ENCODE measurements at places on chromosomes 12 and 14.

DNA sequence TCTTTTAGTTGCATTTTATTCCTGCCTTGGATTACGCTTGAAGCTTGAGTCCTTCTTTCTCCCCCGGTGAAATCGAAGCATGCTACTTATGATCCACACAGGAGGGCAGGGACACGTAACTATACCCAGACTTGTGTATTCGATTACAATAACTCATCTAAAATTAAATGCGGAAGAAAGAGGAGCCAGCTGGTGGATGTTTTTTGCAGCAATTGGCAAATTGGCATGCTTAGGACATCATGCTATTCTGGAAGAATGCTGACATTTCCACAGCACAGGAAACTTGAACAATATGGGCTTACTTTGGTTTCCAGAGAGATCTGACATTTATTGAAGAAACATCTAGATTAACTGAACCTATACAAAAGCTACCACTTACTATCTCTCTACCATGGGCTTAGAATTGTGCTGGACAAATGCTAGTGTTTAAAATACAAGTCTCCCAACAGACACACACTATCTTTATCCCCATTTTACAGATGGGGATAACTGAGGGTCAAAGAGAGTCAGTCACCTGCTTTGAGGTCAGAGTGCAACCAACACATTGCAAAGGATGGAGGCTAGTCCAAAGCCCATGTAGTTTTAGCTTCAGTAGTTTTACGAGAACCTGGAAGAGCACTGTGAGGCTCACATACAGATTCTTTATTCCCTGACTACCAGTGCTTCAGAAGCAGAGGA, 36.3 kb downstream of the LGMN start:
- H3K27me3 ChIP-seq, result no peaks in the 10 kb centered on the region
- DNase-seq, result no peak
- no peak overlapping the region for H3K27ac ChIP-seq
- no peaks in the 10 kb centered on the region for H3K4me1 ChIP-seq
- no peak overlapping the region for H3K4me3 ChIP-seq

DNA sequence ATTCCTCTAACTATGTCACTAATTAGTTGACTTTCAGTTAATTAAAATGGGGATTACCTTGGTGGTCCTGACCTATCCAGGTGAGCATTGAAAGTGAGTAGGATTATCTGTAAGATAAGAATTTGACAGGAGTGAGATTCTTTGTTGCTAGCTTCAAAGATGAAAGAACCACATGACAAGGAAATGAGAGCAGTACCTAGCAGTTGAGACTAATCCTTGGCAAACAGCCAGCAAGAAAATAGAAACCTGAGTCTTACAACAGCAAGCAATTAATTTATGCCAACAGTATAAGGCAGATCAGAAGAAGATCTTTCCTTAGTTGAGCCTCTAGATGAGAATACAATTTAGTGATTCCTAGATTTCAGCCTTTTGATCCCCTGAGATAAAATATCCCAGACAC, 1058.4 kb downstream of the LRFN5 start:
- no peaks in the 10 kb centered on the region for H3K4me1 ChIP-seq
- H3K4me3 ChIP-seq, result no peak overlapping the region
- no peaks in the 10 kb centered on the region for H3K27me3 ChIP-seq
- no peak overlapping the region for H3K27ac ChIP-seq
- H3K36me3 ChIP-seq, result no peaks in the 10 kb centered on the region

- no peaks in the 10 kb centered on the region for H3K27me3 ChIP-seq
- no peaks in the 10 kb centered on the region for H3K36me3 ChIP-seq
- no peak overlapping the region for H3K4me3 ChIP-seq
- no peak overlapping the region for H3K27ac ChIP-seq
These were observed 10.5 kb downstream of the GPR137C start for GRCh38 chr14:52563120-52563519.

DNA sequence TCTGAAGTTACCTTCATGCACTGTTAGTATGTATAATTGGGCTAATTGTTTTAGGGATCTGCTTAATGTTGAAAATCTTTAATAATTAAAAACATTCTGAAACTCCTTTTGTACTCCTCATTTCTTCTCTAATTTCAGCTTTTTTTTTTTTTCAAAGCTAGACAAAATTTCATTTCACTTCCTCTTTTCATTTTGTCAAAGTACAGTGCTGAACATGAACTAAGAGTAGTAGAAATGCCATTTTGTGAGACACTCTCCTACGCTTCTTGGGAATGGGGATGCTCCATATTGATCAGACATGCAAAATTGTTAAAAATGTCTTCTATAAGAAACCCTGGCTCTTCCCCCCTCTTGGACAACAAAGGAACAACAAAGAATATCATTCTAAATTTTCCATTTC, 1.7 kb downstream of the ABCD2 start:
- no peaks in the 10 kb centered on the region for H3K27me3 ChIP-seq
- no peaks in the 10 kb centered on the region for H3K36me3 ChIP-seq
- no peak for DNase-seq
- no peak overlapping the region for H3K27ac ChIP-seq

DNA sequence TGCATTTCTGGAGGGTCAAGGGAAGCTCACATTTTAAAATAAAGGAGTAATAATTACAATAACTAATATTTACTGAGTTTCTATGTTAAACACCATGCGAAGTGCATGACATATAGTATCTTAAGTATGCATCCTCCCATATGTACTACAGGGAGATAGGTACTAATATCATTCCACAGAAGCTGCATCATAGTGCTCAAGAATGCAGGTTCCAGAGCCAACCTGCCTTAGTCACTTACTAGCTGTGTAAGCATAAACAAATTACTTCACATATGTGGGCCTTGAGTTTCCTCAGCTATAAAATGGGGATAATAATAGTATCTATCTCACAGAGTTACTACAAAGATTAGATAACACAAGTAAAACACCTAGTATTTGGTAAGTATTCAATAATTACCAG, 18.3 kb downstream of the ARMH4 start:
- no peak for DNase-seq
- no peak overlapping the region for H3K4me3 ChIP-seq
- no peaks in the 10 kb centered on the region for H3K4me1 ChIP-seq
- no peak overlapping the region for H3K27ac ChIP-seq

DNA sequence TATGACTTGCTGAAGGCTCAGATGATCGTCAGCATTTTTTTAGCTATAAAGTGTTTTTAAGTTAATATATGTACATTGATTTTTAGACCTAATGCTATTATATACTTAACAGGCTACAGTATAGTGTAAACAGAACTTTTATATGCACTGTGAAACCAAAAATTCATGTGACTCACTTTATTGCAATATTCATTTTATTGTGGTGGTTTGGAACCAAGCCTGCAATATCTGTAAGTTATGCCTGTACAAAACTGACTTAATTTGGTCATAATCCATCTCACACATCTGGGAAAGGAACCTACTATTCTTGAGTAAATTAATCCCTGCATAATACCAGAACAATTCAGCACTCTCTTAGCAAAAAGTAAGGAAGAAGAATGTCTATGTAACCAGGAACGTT, 390.7 kb downstream of the SYT1 start:
- no peaks in the 10 kb centered on the region for H3K36me3 ChIP-seq
- DNase-seq, result no peak
- no peak overlapping the region for H3K27ac ChIP-seq
- H3K4me3 ChIP-seq, result no peak overlapping the region
- H3K4me1 ChIP-seq, result no peaks in the 10 kb centered on the region

DNA sequence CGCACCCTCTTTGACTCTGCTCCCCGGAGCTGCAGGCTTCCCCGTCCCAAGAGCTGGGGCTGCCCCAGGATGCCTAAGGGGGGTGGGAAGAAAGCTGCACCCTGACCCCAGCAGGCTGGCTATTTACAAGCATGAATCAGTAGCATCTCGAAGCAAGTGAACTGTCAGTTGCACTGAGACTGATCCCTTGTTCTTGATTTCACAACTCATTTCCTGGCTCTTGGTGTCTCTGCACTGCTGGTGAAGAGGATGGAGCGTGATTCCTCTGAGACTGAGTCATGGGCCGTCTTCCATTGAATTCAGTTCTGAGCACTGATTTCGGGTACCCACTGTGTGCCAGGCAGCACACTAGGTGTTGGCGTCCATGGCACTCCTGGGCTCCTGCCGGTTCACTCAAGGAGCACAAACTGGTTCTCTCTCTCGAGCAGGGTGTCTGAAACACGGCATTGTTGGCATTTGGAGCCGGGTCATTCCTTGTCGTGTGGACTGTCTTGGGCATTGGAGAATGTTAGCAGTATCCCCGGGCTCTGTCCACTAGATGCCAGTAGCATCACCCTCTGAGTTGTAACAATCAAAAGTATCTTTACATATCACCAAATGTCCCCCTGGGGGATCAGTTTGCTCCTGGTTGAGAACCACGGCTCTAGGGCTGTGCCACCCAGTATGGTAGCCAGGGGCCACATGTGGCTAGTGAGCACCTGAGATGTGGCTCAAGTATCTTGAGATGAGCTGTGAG, 86.9 kb downstream of the RIN3 start:
- H3K27me3 ChIP-seq, result no peaks in the 10 kb centered on the region
- DNase-seq, result no peak
- no peak overlapping the region for H3K27ac ChIP-seq
- no peaks in the 10 kb centered on the region for H3K4me1 ChIP-seq

DNA sequence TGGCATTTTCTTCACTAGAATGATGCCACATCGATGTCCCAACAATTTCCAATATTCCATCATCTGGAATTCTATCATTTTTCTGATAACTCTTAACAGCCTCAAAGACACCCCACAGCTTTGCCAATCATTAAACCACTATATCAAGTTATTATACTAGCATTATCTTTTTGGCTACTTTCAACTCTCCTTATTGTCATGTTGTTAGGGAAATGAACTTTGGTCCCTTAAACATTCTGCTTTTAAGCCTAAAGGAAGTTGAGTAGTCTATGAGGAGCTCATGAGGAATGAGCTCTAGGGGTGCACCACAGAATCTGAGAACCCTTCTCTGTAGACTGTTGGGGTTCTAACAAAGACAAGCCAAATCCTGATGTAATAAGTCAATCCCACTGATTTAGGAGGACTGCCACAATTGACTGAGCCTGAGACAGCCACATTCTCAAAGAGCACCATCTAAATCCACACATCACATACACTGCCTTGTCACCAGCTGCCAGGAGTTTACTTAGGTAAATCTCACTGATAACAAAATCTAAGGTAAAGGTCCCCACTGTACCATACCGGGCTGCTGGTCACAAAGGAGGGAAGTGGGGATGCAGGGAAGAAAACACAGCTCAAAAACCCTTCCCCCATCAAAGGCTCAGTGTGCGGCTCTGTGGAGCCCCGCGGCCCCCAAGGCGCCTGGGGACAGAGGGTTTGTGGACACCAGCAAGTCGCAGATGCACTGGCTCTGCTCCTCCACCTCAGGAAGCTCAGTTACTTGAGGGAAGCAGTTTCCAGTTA, 58.2 kb downstream of the SETD3 start:
- H3K27me3 ChIP-seq, result no peaks in the 10 kb centered on the region
- H3K4me1 ChIP-seq, result peaks cover 27% of the 10 kb centered on the region
- DNase-seq, result peak; percentile 67

DNA sequence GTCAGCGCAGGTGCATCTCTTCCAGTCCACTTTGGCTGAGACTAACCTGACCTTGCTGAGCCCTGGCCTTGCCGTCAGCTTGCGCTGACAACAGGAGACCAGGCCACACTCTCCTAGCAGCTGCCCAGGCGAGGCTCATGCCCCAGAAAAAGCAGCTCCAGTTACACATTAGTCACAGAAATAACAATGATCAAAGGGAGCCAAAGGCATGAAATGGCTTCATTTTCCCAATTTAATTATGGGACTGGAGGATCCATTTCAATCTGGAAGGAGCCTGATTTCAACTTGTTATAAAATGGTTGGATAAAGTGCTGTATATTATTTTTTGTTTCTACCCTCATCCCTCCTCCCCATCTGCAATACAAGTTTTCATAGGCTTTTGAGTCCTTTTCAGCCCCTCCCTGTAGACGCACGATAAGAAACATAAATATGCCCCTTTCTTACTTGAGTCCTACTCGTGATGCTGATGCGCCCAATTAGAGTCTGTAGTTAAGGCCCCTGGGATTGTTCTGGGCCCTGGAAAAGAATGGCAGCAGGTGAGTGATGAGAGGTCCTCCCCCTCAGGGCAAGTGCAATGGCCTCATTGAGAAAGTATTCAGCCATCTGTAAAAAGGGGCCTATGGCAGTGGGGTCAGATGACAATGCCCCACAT, 376.0 kb downstream of the C12orf75 start:
- no peaks in the 10 kb centered on the region for H3K4me1 ChIP-seq
- no peak overlapping the region for H3K27ac ChIP-seq
- DNase-seq, result no peak
- H3K27me3 ChIP-seq, result no peaks in the 10 kb centered on the region

DNA sequence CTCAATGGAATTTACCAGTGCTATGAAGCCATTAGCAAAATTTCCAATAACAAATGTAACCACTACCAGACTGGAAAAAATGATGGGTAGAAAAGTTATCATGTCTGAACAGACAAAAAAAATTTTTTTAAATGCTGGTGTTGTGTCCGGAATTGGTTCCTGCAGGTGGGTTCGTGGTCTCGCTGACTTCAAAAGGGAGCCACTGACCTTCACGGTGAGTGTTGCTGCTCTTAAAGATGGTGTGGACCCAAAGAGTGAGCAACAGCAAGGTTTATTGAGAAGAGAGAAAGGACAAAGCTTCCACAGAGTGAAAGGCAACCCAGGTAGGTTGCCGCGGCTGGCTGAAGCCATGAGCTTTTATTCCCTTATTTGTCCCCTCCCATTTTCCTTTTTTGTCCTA, at the start of gene TAS2R43:
Gene TAS2R43, minus strand, starts transcription at position 186 of the 400 bp plus-strand sequence. Its CDS starts 84 bp downstream, at position 102.
- no peaks in the 10 kb centered on the region for H3K4me1 ChIP-seq
- H3K27ac ChIP-seq, result no peak within 1 kb of the TSS
- no peaks in the 10 kb centered on the region for H3K36me3 ChIP-seq

GRCh38 chr12:32400866-32401265, 1.5 kb downstream of the FGD4 start:
- peaks cover 13% of the 10 kb centered on the region for H3K4me1 ChIP-seq
- H3K4me3 ChIP-seq, result peak overlapping the region; percentile 93
- peak overlapping the region; percentile 87 for H3K27ac ChIP-seq
- no peaks in the 10 kb centered on the region for H3K27me3 ChIP-seq
- DNase-seq, result no peak

DNA sequence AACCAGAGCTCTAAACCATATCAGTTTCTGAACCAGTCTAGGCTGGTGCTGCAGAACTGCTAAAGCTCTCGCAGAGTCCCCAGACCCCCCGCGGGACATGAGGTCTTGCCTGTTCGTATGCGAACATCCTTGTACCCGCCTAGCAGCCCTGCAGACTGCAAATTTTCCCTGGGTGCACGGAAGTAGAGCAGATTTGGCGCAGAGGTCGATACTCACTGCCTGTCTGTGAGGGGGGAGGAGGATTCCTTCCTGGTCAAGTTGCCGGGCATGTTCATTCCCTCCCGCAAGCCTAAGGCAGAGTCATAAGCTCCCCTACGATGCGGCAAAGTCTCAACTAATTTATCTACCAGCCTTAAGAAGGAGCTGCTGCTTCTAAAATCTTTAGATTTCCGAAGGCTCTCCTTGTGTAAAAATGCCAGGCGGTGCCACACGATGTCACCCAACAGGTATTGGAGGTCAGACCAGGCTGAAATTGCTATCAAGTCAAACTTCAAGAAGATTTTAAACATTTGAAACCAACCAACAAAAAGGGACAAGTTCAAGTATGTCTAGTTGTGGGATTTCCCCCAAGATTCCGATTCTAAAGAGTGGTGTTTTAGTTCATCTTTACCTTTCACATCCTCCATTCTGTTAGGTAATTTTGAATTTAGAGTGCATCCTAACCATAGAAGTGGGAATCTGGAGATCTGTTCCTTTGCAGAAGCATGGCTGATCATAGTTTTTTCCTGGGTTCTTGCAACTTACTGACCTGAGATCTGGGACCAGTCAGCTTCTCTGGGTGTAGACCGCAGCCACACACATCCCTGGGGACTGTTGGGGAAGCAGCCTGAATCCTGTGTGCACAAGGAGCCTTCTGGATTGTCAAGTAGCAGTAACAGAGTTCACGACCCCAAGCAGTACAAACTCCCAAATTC, 1.6 kb upstream of the PAX9 start:
- no peak overlapping the region for H3K4me3 ChIP-seq
- H3K27ac ChIP-seq, result no peak overlapping the region
- no peaks in the 10 kb centered on the region for H3K36me3 ChIP-seq
- peaks cover 5% of the 10 kb centered on the region for H3K4me1 ChIP-seq
